ENCODE measurements at places on chromosomes 1 and 21.
A peak's percentile ranks its signal among the peaks of the same experiment; 100 is the strongest.

DNA sequence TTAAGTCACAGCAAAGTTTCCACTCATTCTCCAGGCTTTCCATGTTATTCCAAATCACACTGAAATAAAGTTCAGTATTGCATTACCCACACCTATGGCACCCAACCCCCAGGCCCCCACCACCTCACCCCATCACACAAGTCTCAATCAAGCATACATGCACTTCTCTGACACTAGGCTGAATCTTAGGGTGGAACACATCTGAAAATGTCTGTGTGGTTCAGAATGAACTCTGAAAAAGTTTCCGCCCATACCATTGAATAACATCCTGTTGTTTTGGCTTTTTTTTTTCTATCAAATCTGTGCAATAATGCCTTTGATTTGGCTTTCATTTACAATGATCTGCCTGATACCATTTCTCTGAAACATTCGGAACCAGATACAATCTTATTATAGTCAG is 25.8 kb upstream of the LRRC8C start:
- DNase-seq, result no peak

DNA sequence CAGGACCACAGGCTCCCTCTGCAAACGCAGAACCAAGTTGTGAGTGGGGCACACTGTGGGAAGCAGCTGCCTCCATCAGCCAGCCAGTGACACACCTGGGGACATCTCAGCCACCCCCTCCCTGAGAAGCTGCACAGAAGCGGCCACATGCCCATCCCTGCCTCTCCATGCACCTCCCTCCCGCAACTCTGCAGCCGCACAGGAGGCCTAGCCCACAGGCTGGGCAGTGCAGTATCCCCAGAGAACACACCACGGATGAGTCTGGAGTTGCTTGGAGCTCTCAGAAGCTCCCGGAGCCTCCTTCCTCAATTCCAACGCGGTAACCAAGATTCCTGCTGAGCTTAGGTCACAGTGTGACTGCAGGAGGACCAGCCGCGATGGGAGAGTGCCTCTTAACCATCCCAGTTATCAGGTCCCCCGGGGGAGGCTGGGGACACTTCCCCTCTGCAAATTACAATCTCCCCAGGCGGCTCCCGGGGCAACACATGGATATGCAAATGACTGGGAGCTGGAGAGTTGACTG is 1.2 kb upstream of the WNT3A start:
- no peak for DNase-seq

DNA sequence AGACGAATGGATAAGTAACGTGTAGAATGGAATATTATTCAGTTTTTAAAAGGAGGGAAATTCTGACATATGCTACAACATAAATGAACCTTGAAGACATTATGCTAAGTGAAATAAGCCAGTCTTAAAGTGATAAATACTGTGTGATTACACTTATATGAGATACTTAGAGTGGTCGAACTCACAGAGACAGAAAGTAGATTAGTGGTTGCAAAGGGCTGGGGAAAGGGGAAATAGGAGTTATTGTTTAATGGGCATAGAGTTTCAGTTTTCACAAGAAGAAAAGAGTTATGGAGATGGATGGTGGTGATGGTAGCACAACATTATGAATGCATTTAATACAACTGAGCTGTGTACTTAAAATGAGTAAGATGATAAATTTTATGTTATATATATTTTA is 14.7 kb upstream of the AHCYL1 start:
- DNase-seq, result no peak

- no peak for DNase-seq
Measured at GRCh38 chr1:109997204-109997866, 12.8 kb downstream of the AHCYL1 start.

DNA sequence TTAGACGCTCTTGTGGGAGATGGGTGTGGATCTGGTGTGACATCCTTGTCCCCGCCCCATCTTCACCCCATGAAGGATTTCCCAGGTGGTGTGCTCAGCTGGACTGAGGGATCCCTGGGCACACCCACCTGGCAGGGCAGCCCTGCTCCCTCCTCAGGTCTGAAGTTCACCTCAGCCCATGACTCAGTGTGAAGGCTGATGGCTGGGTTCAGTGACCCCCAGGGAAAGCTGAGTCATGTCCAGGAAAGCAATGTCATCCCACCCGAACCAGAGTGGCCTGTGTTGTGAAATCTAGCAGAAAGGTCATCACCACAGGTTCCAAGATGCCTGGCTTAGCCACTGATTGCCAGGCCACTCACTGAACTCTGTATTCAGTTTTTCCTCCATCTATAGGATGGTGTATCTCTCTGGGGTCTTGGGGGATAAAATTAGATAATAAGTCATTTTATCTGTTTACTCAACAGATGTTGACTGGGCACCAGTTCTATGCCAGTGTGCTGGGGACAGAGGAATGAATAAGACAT is 97.7 kb upstream of the JUN start:
- peak; percentile 37 for DNase-seq

DNA sequence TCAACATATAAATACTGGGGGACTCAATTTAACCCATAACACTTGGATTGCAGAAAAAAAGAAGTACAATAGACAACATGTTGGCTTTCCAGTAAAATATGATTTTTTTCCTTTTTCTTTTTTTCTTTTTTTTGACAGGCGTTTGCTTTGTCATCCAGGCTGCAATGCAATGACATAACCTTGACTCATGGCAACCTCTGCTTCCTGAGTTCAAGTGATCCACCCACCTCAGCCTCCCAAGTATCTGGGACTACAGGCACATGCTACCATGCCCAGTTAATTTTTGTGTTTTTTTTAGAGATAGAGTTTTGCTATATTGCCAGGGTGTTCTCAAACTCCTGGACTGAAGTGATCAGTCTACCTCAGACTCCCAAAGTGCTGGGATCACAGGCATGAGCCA is 1512.0 kb upstream of the PRMT6 start:
- DNase-seq, result no peak

DNA sequence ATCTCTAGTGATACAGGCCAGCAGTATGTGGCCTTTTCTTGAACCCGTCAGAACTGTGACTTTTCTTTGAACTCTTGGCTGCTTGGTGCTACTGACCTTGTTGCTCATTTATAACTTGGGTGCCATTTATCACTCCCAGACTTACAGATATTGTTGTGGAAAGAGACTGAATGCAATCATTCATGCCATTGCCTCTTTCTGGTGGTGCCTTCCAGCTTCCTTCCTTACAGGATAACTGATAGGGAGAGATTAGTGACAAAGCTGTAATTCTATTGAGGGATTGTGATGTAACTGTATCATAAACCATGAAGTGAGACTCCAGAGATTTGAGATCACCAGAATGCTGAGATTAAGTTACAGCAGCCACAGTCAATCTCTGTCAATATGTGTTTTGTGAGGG is 256.5 kb downstream of the USP25 start:
- DNase-seq, result no peak

DNA sequence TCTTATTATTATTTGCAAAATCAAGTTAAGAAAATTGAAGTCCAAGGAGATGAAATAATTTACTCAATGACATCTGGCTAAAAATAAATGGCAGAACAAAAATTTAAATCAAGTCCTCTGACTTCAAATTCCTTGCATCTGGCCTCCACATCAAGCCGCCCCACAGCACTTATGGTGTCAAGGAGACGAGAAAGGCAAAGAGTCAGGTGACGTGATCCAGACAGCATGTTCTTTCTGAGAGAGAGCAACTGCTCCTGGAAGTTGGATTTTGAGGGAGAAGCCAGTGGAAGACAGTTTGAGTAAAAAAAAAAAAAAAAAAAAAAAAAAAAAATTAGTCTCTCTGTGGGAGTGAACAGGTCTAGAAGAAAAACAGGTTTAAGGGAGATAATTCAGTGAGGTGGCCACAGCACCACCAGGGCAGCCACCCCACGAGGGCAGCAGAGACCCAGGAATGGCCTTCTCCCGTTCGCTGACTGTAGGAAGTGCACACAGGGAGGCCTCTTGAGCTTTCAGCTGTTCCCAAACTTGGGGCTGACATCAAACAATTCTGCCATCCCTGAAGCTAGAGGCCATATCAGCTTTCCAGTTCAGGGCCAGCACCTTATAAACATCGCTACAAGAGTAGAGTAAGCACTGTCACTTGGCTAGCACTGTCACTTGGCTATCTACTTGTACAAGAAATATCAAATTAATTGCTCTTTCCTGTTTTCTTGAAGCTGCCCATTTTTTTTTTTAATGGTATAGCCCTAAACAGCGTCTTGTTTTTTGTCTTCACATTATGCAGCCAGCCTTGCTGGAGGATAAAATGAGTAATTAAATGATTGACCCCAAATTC is 7.8 kb downstream of the C1orf162 start:
- DNase-seq, result peak; percentile 36

DNA sequence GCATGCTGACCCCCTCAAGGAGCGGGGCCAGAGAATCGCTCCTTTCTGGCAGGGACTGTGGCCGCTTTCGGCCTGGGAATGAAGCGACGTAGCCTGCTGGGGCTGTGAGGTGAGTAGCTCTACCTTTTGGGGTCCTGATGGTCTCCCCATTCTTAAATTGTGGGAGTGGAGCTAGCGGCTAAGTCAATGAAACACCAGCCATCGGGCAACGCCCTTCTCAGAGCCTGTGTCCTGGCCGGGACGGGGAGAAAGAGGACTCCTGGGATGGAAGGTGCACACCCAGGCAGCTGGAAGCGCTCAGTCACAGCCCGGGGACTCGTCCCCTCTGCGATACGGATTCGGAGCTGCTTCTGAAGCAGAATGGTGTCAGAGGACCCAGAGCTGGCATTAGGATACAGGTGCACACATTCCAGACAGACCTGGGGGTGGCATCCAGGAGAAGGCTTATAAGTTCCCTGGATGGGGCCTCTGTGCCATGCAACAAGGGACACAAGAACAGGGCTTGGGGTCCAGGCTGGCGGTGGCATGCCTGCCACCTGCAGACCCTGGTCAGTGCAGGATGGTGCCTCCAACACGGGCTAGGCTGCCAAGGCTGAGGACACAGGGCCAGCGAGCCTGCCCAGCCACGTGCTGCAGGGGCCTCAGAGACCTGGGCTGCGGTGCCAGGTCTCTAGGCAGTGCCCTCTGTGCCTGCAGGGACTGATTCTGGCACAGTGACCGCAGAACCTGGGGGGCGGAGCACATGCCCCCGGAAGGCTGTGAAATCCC is 945 bp upstream of the WNT9A start:
- DNase-seq, result no peak

- no peak for DNase-seq
Measured at GRCh38 chr1:27538793-27539192, 48.8 kb upstream of the WASF2 start.

Measured in AG09319 (cell line).